ENCODE measurements at places on chromosomes 2 and 18. TPM values are rescaled to one million over a fixed set of nuclear protein-coding genes. Genes with fewer than 3 reads are reported as not detected.

The DRC1 gene
- total RNA-seq = 0.13 TPM

The ERICH2 gene
- total RNA-seq = not detected

The CREG2 gene
- total RNA-seq = 0.65 TPM

The C2orf72 gene
- 0.16 TPM for total RNA-seq

The RAD51AP2 gene
- total RNA-seq = not detected

The ZC3H6 gene
- 2.2 TPM for total RNA-seq

The FAHD2A gene
- total RNA-seq = 29.6 TPM

The DIPK1C gene
- not detected for total RNA-seq

The UGP2 gene
- total RNA-seq = 42.3 TPM

The UGGT1 gene
- total RNA-seq = 82.3 TPM

The SCN1A gene
- not detected for total RNA-seq

The C18orf54 gene
- 18.3 TPM for total RNA-seq

The LIMS2 gene
- total RNA-seq = 11.2 TPM

The FTCDNL1 gene
- total RNA-seq = 0.16 TPM

The HAAO gene
- not detected for total RNA-seq

Measured in bladder microvascular endothelial cell (primary cell).